ENCODE measurements at places on chromosomes 5 and 9.
A peak's percentile ranks its signal among the peaks of the same experiment; 100 is the strongest.

GRCh38 chr9:96383165-96383942 lies at the start of gene SLC35D2:
Gene SLC35D2 (minus strand): TSS chr9:96383711. CDS start chr9:96383634, 77 bp downstream.
- DNase-seq = peak; percentile 75

DNA sequence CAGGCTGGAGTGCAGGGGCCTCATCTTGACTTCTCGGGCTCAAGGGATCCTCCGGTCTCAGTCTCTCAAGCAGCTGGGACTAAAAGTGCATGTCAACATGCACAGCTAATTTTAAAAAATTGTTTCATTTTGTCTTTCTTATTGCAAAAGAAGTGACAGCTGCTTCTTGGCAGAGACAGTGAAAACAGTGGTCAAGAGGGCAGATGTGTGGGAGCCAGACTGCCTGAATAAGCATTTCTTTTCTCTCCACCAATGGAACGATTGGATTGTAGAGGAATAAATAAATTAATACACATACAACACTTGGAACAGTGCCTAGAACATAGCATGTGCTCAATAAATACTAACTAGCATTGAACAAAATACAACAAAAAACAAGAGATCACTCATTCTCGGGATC lies 27.4 kb upstream of the KIF4B start:
- DNase-seq = no peak

DNA sequence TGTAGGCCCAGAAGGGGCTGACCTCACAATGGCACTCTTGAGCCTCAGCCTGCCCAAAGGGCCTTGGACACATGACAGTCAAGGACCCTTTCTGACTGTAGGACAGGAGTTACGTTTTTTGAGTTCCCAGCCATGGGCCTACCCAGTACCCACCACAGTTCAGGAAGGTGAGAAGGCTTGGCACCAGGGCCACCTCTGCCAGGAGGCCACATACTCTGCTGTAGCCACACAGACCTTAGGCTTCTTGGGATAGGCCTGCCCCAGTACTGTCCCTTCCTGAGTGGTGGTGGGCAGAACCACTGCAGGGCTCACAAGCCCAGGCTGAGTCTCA lies 12.8 kb downstream of the PDLIM4 start:
- DNase-seq = no peak

DNA sequence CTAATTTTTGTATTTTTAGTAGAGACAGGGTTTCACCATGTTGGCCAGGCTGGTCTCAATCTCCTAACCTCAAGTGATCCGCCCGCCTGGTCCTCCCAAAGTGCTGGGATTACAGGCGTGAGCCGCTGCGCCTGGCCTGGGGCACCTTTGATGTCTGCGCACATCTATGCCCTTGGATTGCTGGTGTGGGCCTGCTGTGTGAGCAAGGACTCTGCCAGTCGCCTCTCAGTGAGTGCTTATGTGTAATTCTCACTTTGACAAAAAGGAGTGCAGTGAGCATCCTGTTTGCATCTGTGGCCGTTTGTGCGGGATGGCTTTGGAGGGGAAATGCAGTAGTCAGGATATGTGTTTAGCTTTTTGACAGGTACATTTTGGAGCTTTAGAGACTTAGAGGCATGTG lies 9.4 kb downstream of the WDR5 start:
- DNase-seq = no peak

DNA sequence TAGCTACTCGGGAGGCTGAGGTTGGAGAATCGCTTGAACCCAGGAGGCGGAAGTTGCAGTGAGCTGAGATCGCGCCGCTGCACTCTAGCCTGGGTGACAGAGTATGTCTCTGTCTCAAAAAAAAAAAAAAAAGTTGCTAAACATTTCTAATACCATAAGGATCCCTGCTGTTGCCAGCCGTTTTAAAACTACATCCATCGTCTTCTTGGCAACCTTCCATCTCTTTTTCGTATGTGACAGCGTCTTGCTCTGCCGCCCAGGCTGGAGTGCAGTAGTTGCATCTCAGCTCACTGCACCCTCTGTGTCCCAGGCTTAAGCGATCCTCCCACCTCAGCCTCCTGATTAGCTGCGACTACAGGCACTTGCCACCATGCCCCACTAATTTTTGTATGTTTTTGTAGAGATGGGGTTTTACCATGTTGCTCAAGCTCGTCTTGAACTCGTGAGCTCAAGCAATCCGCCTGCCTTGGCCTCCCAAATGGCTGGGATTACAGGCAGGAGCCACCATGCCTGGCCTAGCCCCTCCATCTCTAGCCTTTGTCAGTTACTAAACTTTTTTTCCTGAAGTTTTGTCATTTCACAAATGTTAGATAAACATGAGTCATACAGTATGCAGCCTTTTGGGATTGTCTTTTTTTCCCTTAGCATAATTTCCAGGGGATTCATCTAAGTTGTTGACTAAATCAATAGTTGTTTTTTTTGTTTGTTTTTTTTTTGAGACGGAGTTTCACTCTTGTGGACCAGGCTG lies 13.5 kb downstream of the NSD1 start:
- peak; percentile 41 for DNase-seq

DNA sequence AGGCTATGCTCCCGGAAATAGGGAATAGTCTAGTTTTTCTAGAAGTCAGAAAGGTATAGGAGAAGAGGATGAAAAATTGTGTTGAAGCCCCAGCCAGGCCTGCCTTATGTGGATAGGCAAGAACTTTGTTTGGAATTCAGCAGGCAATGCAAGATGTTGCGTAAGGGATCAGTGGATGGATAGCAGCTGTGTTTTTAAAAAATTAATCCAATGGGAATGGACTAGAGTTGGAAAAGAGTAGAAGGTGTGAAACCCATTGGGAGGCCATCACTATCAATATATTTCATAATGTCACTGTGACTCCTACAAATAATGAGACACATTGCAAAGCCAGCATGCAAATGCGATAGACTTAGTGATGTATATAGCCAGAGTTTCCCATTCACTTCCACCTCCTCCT lies 281.9 kb downstream of the MARCHF11 start:
- DNase-seq = no peak

DNA sequence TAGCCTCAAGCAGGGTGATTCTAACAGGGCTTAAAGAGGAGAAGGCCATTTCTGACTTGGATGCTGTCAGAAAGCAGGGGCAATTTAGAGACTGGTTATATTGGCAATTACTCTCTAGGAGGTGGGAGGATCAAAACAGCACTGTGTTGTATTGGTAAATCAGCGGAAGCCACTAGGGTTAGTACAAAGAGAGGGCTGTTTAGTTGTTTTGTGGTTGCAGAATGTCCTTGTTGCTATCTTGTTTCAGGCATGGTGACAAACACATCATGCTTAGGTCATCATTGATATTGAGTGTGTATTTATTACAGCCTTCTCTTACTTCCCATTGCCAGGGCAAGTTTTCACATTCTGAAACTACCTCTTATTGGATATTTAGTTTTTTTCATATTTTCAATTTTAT lies 165.3 kb downstream of the TAF11L14 start:
- DNase-seq = no peak

DNA sequence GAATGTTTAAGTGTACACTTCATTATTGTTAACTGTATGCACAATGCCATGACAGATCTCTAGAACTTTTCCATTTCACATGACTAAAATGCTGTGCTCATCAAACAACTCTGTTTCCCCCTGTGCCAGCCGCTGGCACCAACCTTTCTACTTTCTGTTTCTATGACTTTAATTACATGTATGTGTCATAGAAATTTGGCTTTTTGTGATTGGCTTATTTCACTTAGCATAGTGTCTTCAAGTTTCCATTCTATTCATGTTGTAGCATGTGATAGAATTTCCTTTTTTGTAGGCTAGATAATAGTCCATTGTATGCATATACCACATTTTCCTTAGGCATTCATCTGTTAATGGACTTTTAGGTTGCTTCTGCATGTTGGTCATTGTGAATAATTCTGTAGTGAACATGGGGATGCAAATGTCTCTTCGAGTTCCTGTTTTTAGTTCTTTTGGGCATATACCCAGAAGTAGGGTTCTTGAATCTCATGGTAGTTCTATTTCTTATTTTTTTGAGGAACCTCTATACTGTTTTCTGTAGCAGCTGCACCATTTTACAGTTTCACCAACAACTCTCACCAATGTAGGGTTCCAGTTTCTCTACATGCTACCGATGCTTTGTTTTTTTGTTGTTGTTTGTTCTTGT lies 184.4 kb upstream of the DMRT1 start:
- DNase-seq = no peak

- DNase-seq = no peak
These were observed 34.4 kb downstream of the PAM start for GRCh38 chr5:102789469-102789868.

DNA sequence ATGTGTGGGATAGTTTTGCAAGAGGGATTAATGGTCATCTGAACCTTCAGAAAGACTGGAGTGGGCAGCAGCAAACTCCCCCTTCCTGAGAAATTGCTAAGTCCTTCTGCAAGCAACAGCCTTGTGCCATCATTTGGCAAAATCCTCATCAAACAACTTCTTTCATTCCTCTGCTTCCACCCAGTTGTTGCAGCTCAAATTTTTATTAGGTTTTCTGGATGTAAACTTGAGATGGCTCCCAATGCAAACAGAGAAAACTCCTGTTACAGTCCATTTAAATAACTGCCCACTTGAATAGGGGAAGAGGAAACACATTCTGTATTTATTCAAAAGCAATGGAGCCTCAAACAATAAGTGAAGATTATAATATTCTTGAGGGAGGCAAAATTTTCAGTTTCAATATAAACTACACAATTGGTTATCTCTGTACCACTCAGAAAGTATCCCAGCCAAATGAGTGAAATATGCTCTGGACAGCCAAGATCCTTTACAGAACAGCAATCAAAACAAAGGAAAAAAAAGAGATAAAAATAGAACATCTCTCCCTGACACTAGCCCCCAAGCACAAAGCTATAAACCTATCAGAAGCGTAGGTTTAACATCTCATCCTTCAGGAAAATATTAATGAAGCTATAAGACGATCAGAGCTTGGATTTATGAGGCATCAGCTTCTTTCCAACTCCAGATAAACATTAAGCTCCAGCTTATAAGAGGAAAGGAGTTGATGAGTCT lies 17.3 kb upstream of the DAP start:
- no peak for DNase-seq

- no peak for DNase-seq
These were observed 43.4 kb upstream of the N4BP3 start for GRCh38 chr5:178069909-178070308.

GRCh38 chr9:136095070-136096058 lies at the start of gene NACC2:
Gene NACC2 (minus strand): TSS chr9:136095289. CDS start chr9:136050521, 44,768 bp downstream.
- DNase-seq = peak; percentile 75

- no peak for DNase-seq
These were observed 79.7 kb downstream of the GPR21 start for GRCh38 chr9:123113185-123113584.

DNA sequence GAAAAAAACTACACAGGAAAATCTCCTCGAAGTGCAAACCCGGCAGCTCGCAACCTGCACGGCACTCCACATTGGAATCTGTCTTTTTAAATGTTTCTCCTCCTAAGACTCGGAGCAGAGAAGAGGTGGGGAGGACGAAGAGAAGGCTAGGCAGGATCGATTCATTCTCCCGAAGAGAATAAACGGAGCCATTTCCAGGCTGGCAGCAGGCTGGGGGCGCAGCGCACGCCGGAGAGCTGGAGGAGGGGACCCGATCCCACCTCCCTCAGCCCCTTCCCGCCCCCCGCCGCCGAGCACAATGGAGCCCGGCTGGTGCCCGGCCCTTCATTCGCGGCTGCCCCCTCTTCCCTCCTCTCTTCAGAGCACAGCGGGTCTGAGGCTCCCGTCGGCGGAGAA lies 628 bp downstream of the HOMER1 start:
- no peak for DNase-seq

DNA sequence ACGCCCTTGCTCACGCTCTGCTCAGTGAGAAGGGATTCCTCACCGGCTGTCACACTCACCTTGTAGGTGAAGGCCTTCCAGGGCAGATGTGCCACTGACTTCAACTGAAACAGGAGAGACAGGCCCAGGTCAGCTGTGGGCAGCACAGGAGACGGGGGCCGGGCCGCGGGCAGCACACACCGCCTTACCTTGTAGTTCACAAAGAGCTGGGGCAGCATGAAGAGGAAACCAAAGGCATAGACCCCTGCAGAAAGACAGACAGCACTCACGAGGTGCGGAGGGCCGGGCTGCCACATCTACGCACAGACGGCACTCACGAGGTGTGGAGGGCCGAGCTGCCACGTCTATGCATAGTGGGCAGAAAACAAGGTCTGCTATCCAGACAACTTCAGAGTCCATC lies 23.3 kb downstream of the CLPTM1L start:
- no peak for DNase-seq

DNA sequence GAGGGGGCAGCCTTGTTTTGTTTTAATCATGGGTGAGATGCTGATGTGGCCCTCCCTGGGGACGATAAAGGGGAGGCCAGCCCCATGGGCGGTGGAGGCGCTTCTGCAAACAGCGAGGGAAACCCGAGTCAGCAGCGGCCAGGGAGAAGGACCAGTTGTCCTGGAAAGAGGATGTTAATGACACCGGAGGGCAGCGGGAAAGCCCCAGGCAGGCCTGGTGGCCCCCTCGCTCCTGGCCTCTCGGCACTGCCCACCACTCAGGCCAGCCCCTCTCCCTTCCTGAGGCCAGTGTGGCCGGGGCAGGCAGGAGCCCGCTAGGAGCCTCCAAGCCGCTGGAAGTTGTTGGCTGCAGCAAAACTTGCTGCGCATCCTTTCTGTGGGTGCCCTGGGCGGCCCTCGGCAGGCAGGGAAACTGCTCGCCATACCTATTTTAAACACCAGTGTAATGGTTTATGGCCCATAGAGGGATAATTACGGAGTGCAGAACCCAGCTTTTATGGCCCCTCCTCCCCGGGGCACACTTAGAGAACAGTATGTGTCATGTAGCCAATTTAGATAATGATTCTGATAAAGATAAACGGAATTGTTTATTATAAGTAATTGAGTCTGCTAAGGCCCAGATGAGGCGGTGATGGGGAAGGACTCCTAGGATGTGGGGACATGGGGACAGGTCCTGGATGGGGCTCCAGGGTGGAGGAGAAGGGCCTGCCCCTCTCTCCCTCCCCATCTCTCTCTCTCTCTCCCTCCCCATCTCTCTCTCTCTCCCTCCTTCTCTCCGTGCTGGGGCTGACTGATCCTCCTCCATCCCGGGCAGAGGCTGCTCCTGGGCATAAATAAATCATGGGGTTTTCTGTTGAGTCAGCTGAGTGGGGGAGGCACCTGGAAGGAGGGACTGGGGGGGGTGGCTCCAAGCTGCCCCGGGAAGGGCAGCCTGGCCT lies 36.9 kb downstream of the LMX1B start:
- DNase-seq = no peak

DNA sequence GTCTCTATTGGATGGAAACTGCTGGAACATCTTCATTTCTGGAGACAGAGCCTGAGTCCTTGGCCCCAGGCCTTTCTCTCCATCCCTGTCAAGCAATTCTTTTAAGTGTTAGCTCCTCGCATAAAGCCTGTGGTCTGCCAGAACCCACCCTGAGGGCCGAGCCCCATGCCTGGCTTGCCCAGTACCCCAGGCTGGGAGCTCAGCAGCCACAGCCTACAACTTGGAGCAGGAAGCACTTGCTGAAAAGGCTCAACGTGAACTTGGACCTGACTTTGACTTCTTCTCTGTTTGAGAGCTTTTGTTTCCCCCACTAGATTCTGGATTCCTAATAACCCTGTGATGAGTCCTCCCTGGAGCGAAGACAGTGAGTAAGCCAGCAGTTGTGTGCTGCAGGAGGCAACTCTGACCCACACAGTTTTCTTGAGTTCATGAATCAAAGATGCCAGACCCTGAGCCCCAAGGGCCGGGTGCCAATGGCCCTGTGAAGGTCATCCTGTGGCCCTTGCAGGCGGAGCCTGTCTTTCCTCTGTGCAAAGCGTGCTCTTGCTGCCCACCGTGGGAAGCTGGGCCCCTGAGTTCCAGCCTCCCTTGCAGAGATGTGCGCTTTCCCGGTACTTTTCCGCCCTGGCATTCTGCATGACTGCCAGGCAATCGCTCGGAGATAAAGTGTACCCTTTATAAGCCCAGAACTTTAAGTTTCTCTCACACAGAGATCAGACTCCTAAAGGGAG lies 64.3 kb upstream of the RUFY1 start:
- no peak for DNase-seq

All from activated effector memory CD4-positive, alpha-beta T cell treated with anti-CD3 and anti-CD28 coated beads, Interleukin-2, amount 50 U/mL, for 16 hours (primary cell).